ENCODE measurements at places on chromosomes 11 and 22. TPM values are rescaled to one million over a fixed set of nuclear protein-coding genes. Genes with fewer than 3 reads are reported as not detected.

Gene SYCE3
- not detected for total RNA-seq

Gene VPREB1
- not detected for total RNA-seq

GRCh38 chr11:11454671-11455223 lies 101.7 kb upstream of the CSNK2A3 start:
- no peak for DNase-seq

GRCh38 chr11:41245704-41246398 lies 213.6 kb downstream of the LRRC4C start:
- DNase-seq, result no peak

- DNase-seq, result no peak
Observed at GRCh38 chr11:61912991-61913698, 4.2 kb downstream of the RAB3IL1 start.

GRCh38 chr22:28443526-28443876 lies 236.1 kb downstream of the TTC28 start:
- DNase-seq, result peak; percentile 37

DNA sequence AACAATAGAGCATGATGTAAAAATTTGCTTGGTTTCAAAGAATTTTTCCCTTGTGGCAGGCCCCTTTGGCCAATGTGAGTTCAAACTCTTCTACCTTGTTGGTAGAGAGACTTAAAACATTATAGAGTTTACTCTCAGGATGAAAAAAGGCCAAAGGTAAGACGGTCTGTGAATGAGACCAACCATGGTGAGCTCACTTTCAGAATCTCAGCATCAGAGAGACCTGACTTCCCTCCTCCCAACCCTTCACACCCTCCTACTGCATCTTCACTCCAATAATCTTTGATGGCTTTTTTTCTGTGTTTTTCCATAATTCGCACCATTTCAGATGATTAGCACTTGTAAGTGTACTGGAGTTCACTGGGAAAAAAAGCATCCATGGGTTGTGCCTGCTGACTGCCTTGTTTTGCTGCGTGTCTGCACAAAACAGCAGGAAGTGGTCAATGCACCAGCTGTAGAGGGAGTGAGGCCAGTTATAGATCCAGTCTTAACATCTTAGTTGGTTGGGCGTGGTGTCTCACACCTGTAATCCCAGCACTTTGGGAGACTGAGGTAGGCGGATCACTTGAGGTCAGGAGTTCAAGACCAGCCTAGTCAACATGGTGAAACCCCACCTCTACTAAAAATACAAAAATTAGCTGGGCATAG lies 64.1 kb downstream of the SLC1A2 start:
- no peak for DNase-seq

- DNase-seq, result no peak
Observed at GRCh38 chr22:20186183-20186870, 35.5 kb upstream of the CCDC188 start.

DNA sequence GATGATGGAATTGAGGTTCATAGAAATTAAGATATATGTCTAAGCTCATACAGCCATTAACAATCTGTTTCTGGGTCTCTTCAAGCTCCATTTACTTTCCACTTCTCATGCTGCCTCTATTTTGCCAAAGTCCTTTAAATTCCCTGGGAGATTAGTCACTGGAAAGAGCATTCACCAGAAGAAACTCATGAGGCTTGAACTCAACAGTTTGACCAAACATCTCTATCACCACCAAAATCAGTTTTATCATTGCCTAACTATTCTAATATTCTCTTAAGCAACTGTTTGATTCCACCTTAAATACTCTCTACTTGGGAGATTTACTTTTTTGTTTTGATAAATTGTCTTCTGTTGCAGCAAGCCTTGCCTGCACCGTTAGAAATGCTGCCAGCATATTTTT lies 881.3 kb downstream of the KCNA4 start:
- no peak for DNase-seq
